Lung (tissue), 17 donors: ENCODE measurements at places on chromosomes 6 and 20. TPM values are rescaled to one million over a fixed set of nuclear protein-coding genes. Genes with fewer than 3 reads are reported as not detected.

GRCh38 chr6:49626811-49627210 lies 9.8 kb downstream of the RHAG start:
- DNase-seq = no peak

The MATN4 gene
- 0.46 TPM for total RNA-seq

DNA sequence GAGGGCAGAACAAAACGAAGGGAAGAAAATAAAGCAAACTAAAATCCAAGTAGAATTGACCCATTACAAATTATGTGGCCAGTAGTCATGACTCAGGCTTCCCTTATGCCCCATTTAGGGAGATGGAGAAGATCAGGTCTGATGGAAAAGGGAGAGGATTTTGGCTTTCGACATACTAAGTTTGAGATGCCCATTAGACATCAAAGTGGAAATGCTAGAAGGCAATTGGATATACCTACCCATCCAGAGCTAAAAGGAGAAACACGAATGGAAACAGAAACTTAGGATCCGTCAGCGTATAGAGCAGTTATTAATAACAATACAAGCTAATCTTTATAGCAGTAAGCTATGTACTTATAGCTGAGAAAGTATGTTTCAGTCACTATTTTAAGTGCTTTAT lies 4.8 kb downstream of the TRPC4AP start:
- no peak for DNase-seq

- DNase-seq = peak; percentile 86
Observed at GRCh38 chr20:17875106-17875980, 93.3 kb downstream of the SNX5 start.

GRCh38 chr6:18562726-18563125 lies 175.6 kb downstream of the RNF144B start:
- peak; percentile 51 for DNase-seq

The IL17A gene
- total RNA-seq = not detected
